Activated T-cell treated with anti-CD3 and anti-CD28 coated beads, Interleukin-2, amount 50 U/mL, for 24 hours (primary cell): ENCODE measurements at places on chromosomes 3 and 15.
A peak's percentile ranks its signal among the peaks of the same experiment; 100 is the strongest.

- DNase-seq = no peak
Measured at GRCh38 chr3:88117683-88118082, 32.1 kb upstream of the C3orf38 start.

- DNase-seq = no peak
Measured at GRCh38 chr15:69096196-69096595, 64.2 kb upstream of the GLCE start.

GRCh38 chr3:101720851-101721840 is 3.3 kb upstream of the CEP97 start:
- DNase-seq = no peak

DNA sequence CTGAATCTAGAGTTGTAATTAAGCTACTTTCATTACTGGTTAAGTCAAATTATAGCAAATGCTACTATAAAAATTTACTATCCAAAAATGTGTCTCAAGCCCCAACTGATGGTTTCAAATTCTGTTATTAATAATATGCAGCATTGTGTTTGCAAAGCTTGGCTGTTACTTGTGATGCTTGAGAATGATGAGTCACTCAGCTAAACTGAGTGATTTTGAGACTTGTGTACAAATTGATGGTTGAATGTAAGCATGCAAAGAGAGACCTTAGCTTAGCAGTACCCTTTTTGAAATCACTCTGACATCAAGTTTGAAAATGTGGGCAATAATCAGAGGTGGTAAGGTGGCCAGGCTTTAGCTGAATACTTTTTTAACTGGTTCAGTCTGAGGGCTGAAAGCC is 27.6 kb downstream of the OPA1 start:
- DNase-seq = no peak

GRCh38 chr3:157033001-157033400 is 126.9 kb downstream of the CCNL1 start:
- DNase-seq = no peak

- DNase-seq = no peak
Measured at GRCh38 chr3:120506828-120507774, 56.3 kb upstream of the FSTL1 start.

- DNase-seq = no peak
Measured at GRCh38 chr15:95795386-95795785, 535.1 kb upstream of the NR2F2 start.

DNA sequence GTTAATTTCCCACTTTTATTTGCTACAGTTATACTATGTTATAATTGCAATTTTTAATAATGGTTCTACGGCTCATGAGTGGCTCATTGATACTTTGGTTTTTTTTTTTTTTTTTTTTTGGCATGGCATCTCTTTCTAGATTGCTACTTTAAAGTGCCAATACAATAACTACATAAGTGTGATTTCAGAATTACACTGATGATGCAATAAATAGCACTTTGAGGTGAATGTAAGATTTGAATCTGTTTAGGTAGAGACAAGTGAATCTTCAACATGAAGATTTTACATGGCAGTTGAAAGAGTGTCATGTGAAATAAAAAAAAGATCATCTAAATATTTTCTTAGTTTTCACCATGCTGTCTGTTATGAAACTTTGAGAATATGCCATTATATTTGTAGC is 75.7 kb downstream of the KBTBD8 start:
- no peak for DNase-seq

GRCh38 chr3:155889212-155889611 is 18.8 kb downstream of the GMPS start:
- no peak for DNase-seq

- DNase-seq = no peak
Measured at GRCh38 chr15:60679256-60679655, 200.3 kb upstream of the ICE2 start.

DNA sequence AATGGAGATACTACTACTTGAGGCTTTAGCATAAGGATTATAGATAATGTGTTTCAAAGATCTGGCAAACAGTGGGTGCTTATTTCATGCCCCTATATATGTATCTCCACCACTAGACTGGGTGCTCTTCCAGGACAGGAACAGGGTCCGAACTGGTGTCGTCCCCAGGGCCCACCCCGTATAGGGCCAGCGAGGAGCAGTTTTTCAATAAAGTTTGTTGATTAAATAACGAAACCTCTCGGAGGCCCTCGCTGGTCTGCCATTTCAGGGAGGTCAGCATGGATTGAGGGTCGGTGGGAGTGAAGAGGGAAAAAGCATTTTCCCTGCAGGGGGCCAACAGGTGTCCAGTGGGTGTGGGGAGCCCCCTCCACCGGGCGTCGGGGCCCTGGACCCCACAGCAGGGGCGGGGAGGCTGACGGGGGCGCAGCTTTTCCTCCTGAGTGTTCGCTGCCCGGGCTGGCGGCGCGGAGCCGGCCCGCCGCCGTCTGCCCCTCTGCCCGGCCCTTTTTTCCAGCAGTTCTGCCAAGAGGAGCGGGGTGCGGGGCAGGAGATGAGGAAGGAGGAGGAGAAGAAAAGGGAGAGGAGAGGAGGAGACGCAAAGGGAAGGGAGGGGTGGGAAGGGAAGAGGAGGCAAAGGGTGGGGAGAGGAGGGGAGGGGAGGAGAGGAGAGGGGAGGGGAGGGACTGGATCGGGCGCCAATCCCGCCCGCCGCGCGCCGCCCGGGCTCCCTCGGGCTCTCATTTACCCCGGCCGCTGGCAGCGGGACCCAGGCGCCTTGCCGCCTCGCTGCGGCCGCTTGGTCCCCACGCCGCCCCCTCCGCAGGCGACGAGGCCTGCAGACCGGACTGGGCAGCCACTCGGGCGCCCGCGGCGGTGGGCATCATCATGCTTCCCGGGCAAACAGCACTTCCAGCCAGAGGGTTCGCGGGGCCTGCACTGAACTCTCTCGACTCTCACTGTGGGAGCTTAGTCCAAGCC is 66.3 kb downstream of the ISG20 start:
- DNase-seq = peak; percentile 34

DNA sequence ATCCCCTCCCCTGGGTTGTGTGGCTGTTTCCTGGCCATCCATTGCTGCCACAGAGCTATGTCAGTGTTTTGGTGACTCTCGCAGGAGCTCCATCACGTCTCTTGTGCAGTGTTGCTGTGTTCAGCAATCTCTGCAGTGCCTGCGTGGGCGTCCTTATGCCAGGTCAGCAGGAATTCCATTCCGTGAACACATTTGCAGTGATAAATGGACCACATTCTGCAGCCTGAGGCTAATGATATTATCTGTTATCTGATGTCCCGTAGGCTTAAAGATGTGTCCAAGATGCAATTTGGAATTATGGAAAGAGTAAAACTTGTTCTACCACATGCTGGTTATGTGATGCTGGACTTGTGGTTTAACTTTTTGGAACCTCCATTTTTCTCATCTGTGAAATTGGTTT is 25.5 kb upstream of the COL6A6 start:
- no peak for DNase-seq

- DNase-seq = no peak
Measured at GRCh38 chr3:41329881-41330280, 130.6 kb downstream of the CTNNB1 start.

GRCh38 chr3:72659596-72659995 is 188.6 kb downstream of the SHQ1 start:
- no peak for DNase-seq

- no peak for DNase-seq
Measured at GRCh38 chr3:190534386-190534785, 20.5 kb downstream of the IL1RAP start.

DNA sequence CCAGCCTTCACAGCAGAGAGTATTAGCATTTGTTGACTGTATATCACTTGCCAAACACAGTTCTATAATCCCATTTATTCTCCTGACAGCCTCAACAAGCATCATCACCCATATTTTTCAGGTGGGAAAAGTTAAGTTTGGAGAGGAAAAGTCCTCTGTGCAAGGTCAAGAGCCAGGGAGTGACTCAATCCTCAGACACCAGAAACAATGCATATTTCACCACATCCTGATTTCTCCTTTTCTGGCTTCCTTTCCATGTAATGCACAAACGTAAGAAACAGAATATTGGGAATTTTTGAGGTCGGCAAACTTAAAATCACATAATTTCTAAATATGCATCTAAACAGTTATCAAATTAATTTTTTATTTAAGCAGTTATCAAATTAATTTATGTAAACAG is 116.0 kb upstream of the GADL1 start:
- DNase-seq = no peak

- DNase-seq = no peak
Measured at GRCh38 chr3:40054568-40055222, 245.3 kb downstream of the MYRIP start.

DNA sequence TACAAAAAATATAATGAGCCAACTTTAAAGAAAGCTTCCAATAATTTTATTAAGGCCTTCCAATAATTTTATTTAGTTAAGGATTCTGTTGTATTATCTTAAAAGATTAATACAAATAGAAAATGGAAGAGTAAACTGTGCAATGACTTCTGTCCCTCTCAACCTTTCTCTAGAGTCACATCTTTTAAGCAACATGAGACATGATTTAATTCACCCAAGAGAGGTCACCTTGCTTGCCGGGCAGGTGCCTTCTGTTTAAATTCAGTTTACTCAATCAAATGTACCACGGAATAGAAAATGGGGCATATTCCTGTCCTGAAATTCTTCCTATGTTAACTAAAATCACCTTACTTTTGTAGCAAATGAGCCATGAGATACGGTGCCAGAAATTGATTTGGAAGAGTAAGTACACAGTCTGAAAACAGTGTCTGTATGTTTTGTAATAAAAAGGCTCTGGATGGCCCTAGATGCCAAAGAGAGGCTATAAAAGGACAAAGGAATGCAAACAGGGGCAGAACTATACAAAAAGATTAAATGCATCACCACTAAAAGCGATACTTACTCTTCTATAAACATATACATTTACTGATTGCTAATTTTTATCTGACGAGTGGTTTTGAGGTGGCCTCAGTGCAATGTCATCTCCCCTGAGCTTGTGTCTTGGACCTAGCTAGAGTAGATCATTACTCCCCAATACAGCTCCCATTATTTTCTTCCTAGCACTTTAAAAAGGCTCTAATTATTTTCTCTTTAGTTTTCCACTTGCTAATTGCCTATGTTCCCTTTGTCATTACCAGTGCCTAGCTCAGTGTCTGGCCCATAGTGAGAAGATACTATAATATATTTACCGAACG is 134.0 kb downstream of the FHIT start:
- DNase-seq = no peak

DNA sequence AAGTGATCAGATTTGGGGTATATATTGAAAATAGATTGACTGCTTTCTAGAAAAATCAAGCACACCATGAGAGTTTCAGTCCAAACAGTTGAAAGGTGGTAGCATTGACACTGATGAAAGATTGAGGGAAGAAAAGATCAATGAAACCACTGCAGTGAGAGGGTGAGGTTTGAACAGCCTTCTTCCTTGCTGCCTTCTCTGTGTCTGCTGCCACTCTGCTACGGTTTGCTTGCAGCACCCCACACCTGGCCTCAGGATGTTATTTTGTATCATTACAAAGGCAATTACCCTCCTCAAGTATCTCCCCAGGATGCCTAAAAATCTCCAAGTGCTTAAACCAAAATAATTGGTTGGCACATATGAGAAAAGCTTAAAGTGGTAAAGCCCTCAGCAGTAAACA is 683.6 kb upstream of the ARPP21 start:
- DNase-seq = no peak

- DNase-seq = peak; percentile 85
Measured at GRCh38 chr3:151168269-151169094, 34.5 kb downstream of the GPR171 start.

DNA sequence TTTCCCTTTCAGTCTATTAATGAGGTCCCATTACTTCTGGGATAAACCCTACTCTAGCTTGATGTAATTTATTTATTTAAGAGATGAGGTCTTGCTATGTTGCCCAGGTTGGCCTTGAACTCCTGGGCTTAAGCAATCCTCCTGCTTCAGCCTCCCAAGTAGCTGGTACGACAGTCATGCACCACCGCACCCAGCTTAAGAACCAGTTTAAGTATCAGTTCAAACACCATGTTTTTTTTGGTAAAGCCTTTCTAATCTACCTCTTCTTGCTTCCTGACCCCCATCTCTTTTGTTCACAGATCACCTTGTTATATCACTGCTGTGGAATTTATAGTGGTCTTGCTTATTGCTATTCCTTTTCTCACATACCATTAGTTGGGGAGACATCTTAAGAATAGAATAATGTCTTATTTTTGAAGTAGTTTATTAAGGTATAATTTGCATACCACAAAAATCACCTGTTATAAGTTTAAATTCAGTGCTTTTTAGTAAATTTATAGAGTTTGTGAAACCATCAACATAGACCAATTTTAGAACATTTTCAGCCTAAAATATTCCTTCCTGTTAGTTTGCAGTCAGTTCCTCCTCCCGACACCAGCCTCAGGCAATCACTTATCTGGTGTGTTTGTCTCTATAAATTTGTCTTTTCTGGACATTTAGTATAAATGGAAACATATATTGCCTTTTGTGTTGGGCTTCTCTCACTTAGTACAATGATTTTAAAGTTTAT is 257.9 kb downstream of the PDCD6IP start:
- DNase-seq = no peak

- DNase-seq = no peak
Measured at GRCh38 chr3:132817646-132818177, 95.5 kb upstream of the NPHP3 start.

GRCh38 chr15:26767169-26767670 is 5.6 kb downstream of the GABRB3 start:
- no peak for DNase-seq

DNA sequence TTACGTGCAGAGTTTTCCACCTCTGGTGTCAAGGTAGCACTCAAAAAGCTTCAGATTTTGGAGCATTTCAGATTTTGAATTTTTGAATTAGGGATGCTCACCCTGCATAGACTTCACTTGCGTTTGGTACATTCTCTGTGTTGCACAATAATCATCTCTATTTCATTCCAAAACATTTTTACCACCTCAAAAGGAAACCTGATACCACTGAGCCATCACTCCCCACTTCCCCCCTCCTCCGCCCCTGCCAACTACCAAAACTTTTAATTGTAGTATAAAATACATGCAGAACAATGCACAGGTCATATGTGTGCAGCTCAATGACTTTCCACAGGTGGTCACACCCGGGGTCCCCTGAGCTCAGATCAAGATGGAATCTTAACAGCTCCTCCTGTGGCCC is 208.8 kb downstream of the SV2B start:
- DNase-seq = no peak

DNA sequence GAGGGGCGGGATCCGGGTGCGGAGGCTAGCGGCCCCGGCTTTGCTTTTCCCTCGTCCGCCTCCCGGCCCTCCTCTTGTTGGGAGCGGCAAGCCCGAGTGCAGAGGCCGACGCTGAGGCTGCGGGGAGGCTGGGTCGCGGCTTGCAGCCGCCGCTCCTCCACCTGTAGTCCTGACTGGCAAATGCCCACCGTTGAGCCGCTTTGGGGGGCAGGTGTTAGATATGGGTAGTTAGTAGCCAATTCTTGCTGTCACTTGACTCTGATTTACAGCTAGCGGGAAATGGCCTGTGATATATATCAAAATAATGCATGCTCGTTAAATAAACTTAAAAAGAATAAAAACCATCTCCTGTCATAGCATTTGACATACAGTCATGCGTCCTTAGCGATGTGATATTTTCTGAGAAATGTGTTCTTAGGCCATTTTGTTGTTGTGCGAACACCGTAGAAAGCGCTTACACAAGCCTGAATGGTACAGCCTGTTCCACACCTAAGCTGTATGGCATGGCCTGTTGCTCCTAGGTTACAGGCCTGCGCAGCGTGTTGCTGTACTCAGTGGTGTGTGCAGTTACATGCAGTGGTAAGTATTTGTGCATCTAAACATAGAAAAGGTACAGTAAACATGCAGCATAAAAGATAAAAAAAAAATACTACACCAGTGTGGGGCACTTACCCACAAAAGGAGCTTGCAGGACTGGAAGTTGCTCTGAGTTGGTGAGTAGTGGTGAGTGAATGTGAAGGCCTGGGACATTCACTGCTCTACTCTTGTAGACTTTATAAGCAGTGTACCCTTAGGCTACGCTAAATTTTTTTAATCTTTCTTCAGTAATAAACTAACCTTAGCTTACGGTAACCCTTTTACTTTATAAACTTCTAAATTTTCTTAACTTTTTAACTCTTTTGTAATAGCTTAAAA is 873 bp downstream of the CAPN7 start:
- DNase-seq = peak; percentile 48
